Osteoblast (primary cell): ENCODE measurements at places on chromosomes 6 and 20.
A peak's percentile ranks its signal among the peaks of the same experiment; 100 is the strongest.

GRCh38 chr6:169895926-169896761, 144.7 kb downstream of the ERMARD start:
- no peak for DNase-seq

GRCh38 chr20:49887251-49888211, 27.8 kb downstream of the SPATA2 start:
- DNase-seq = peak; percentile 91

GRCh38 chr6:148578489-148578814, 168.4 kb upstream of the UST start:
- no peak for DNase-seq

GRCh38 chr6:146913842-146914488, 290.3 kb upstream of the STXBP5 start:
- peak; percentile 81 for DNase-seq
